ENCODE measurements at places on chromosomes 1 and 21.

- no peak for DNase-seq
Measured at GRCh38 chr21:23127973-23128372, 2129.8 kb downstream of the NCAM2 start.

- DNase-seq: no peak
Measured at GRCh38 chr1:167145965-167146364, 52.1 kb downstream of the STYXL2 start.

DNA sequence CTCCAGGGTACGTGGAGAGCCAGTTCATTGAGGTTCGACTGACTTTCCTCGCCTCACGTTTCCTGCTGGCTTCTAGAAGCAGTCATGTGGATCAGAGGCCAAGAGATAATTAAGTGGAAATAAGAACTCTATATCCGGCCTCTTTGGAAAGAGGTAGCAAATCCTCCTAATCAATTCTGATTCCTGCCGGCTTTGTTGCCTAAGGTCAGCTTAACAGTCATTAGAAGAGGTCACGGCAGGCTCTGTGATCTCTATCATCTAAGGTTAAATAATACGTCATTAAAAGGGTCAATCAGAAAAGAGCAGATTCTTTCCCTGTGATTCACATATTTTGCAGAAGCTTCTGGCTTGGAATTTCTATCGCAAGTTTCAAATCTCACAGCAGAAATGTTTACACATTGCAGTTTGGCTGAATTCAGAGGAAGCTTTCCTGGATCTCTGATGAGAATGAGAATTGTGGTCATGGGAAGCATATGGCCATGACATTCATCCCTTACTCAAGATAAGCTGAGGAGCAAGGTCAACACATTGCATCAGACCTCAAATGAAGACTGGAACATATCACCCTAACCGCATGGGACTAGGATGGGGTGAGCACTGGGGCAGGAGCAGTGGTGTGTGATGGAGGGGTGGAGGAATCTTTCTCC, 189.4 kb downstream of the PBX1 start:
- DNase-seq: no peak

DNA sequence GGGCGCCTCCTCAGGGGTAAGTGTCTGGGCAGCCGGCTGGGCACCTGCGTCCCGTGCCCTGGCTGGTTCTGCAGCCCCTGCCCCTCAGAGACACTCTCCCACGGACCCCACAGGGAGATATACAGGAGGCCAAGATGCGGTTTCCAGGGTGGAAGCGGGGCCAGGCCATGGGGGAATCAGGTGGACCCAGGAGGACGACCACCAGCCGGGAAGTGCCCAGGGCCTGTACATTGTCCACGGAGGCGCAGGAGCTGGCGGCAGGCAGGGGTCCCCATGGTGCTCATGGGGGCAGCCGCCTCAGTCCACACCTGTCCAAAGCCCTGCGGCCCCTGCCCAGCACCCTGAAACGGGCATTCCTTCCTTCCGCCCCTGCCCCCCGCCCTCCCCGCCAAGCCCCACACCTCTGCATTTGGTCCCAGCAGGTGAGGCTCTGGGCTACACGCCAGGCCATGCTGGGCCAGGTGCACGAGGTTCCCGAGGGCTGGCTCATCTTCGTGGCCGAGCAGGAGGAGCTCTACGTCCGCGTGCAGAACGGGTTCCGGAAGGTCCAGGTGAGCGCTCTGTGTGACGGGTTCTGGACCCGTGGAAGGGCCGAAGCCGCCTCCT, 36.7 kb downstream of the SLC19A1 start:
- no peak for DNase-seq

- DNase-seq: no peak
Measured at GRCh38 chr1:5522531-5523145, 469.6 kb downstream of the NPHP4 start.

DNA sequence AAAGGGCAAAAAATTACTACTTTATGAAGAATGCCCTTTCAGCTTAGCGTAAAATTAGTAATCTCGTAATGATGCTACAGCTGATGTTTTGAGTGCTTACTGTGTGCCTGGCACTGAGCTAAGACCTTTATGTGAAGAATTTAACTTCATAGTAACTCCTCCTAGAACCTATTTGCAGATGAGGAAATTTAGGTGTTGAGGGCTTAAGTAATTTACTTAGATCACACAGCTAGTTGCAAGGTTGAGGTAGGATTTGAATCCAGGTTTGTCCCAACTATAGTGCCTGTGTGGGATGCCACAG, 1.4 kb downstream of the ZMYM4 start:
- DNase-seq: no peak

DNA sequence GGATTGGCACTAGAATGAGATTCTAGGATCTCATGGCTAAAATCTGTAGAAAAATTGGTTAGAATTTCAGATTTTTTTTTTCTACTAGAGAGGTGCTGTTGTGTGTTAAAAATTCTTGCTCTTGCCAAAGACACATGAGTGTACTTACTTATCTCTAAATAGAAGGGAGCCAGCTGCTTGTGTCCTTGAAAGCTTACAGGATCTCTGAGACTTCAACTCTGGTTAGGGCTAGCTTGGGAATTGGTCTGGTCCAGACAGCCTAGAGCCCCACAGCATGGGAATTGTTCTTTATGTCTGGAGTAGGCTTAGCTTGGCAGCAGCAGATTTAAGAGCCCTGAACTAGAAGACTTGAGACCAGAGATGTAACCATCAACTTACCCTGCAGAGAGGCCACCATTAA, 37.3 kb downstream of the MACO1 start:
- DNase-seq: no peak

- DNase-seq: no peak
Measured at GRCh38 chr1:19528438-19528837, 43.1 kb upstream of the CAPZB start.

DNA sequence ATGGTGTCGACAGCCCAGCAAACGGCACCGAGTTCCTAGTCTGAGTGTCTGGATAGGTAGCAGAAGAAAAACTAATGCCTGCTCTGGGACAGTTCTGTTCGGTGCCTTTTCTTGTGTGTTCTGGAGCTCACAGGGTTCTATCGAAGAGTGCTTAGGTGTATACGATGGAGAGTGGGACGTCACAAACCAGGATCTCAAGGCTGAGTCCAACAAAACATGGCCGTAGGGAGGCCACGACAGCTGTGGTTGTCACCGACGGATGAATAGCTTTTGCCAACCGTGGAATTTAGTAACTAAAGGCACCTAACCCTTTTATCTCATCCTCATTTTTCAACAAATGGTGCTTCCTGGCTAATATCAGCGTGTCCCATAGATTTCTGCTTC, 635 bp upstream of the SYNJ1 start:
- peak; percentile 27 for DNase-seq

GRCh38 chr1:32900956-32901822, at the start of gene TMEM54:
Gene TMEM54, minus strand, starts transcription at chr1:32901389. Its CDS starts 151 bp downstream, at chr1:32901238.
- DNase-seq: no peak

DNA sequence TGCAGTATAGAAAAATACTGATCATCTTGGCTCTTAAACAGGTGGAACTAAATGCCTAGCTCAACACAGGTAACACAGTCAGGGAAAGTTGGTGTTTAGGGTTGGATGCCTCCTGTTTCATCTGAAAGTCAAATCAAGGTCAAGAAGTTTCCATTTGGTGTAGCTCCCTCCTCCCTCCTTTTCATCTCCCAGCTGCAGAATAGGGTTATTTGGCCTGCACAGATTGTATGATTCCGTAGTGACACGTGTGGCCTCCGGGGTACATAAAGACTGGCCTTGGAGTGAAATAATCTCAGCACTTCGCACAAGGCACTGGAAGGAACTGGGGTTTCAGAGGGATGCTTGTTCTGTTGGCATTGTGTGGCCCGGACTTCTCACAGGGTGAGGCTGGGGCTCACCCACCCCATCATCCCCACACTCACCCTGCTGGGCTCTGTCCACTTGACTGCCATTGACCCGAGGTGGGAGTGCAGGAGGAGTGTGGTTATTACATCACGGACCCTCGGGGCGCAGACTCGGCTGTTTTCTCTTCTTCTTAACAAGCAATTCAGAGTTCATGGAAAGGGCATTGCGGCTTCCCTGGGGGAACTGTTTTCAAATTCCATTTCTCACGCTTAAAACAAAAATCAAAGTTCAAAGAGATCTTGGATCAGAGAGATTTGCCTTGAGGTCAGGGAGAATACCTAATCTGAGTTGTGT, 18.4 kb downstream of the IGSF5 start:
- no peak for DNase-seq

GRCh38 chr1:8326265-8326664, 8.4 kb downstream of the SLC45A1 start:
- no peak for DNase-seq

DNA sequence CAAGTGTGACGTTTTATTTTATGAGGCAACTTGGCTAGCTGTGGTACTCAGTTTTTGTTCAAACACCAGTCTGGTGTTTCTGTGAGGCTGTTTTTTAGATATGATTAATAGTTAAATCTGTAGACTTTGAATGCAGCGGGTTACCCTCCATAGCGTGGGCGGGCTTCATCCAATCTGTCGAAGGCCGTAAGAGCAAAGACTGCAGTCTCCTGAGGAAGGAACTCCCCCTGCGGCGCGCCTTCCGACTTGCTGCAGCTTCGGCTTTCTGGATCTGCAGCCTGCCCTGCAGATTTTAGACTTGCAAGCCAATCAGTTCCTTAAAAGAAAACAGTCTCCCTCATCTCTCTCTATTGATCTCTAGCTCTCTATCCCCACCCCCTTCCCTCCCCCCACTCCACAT, 4.2 kb upstream of the ZNF496 start:
- no peak for DNase-seq

DNA sequence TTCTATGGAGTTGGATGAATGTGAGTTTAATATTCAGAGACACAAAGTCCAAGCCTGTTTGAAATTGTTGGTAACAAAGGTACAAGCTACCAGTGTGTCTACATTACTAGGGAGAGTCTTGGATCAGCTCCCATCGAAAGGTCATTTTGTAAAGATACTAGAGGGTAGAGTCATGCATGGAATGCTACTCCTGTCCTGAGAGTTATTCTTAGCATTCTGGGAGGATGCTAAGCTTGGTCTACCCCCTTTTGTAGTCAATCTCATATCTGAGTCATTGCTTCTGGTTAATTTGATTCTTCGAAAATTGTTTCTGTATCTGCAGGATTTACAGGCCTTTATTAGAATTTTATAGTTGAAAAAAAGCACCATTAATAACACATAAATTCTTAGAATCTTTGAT, 240.2 kb downstream of the ST6GALNAC3 start:
- DNase-seq: no peak

GRCh38 chr21:14763695-14764064, 217.6 kb upstream of the SAMSN1 start:
- DNase-seq: no peak

DNA sequence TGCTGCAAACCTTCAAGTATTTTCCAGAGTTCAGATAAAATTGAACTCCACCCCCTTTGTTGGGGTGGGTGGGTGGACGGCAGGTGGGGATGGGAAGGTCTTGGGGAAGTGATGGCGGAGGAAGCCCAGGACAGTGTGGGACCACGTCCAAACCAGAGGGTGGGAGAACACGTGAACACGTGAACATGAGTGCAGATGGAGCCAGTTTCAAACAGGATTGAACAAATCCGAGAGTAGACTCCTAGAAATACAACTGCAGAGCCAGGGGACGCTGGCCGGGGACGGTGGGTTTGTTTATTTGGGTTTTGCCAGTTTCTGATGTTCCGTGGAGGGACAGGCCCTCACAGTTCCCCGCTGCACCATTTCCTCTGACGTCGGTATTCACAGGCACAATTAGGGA, 2.9 kb downstream of the KRTAP10-2 start:
- DNase-seq: no peak

GRCh38 chr1:23748016-23748415, 4.7 kb downstream of the ELOA start:
- DNase-seq: no peak

- no peak for DNase-seq
Measured at GRCh38 chr1:194052514-194053338, 866.3 kb upstream of the B3GALT2 start.

DNA sequence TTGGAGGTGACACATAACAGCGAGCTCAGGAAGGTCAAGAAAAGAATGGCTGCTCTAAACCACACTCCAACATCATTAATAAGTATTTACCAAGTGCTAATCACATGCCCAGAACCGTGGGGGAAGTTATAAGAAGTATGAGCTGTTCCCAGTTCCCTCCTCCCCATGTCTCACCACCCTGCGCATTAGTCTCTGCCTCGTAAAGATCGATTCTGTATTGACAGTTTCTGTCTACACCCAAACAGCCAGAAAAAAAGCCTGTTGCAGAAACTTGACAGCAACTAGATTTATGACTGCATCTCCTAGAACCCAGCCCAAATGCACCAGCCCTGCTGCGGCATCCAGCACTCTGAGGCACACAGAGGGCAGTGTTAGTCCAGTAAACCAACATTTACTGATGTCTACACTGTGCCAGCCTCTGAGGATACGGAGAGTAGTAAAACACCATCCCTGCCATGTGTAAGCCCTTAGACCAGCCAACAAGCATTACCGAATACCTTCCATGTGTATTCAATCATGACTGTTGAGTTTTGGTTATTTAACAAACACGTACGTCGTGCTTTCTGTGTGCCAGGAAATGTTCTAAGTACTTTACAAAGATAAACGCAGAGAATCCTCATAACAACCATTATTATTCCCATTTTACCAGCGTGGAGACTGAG, 63.6 kb upstream of the ZBTB40 start:
- DNase-seq: no peak

- no peak for DNase-seq
Measured at GRCh38 chr1:101798417-101798816, 198.3 kb downstream of the OLFM3 start.

DNA sequence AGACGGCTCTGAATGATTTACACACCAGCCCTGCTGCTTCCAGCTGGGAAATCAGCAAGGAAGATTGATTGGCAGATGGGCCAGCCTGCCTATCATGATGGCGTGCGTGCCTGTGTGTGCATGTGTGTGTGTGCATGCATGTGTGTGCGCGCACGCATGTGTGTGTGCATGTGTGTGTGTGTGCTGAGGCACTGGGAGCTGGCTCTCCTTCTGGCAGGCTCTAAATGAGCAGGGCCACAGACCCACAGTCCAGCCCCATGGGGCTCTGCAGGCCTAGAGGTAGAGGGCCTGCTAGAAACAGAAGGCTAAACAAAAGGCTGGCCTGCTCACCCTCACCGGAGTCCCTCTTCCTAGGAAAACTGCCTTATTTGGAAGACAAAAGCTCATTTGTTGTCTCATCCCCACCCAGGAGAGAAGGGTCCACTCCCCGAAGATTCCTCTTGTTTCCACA, 6.0 kb downstream of the KLHDC8A start:
- no peak for DNase-seq

DNA sequence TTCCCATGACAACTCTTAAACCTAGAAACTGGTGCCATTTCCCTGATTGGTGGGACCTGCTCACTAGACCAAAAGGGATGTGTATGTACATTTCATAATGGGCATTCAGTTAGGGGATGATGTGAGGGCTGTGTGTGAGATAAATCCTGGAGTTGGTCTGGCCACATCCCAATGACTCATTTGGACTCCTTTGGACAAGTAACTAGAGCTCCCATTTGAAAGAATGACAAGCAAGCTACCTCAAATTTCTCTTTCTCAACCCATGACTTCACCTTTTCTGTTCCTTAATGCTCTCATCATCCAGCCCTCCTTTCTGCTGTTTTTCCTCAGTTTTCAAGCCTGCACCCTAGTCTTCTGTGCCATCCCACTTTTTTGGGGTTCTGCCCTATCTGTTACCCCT, 27.9 kb downstream of the EBNA1BP2 start:
- no peak for DNase-seq

All from GF-D8 (cell line).